ENCODE measurements at places on chromosomes 7 and 10.

- no peak for DNase-seq
These were observed 44.9 kb downstream of the INSYN2A start for GRCh38 chr10:127151541-127151940.

- DNase-seq = no peak
These were observed 6.6 kb upstream of the ZNF786 start for GRCh38 chr7:149097088-149097487.

GRCh38 chr10:108336836-108337235 is 1172.3 kb upstream of the SORCS1 start:
- no peak for DNase-seq

- no peak for DNase-seq
These were observed 71.6 kb downstream of the THSD7A start for GRCh38 chr7:11760372-11760771.

- no peak for DNase-seq
These were observed 30.6 kb downstream of the RASGEF1A start for GRCh38 chr10:43236176-43236850.

DNA sequence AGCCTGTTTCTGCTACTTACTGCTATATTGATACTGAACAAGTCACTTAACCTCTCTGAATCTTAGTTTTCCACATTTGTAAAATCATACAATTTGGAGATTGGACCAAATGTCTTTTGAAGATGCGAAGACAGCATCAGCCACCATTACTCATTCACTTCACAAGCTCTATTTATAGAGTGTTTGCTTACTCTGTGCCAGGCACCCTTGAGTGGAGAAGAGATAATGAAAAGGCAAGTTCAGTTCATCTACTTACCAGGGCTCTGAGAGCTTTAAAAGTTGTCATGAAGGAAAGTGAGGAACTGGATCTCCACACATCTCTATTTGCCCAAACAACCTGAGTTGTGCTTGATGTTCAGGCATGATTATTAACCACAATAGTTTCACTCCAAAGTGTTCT is 277.5 kb downstream of the CSTF2T start:
- DNase-seq = no peak

- no peak for DNase-seq
These were observed 240.6 kb upstream of the DGKB start for GRCh38 chr7:15143121-15143520.

- DNase-seq = no peak
These were observed 143.0 kb downstream of the PPP1R3A start for GRCh38 chr7:113775804-113776203.

- DNase-seq = no peak
These were observed 19.6 kb downstream of the CABCOCO1 start for GRCh38 chr10:61682323-61682722.

- no peak for DNase-seq
These were observed 178.1 kb downstream of the ARHGAP21 start for GRCh38 chr10:24545585-24545984.

DNA sequence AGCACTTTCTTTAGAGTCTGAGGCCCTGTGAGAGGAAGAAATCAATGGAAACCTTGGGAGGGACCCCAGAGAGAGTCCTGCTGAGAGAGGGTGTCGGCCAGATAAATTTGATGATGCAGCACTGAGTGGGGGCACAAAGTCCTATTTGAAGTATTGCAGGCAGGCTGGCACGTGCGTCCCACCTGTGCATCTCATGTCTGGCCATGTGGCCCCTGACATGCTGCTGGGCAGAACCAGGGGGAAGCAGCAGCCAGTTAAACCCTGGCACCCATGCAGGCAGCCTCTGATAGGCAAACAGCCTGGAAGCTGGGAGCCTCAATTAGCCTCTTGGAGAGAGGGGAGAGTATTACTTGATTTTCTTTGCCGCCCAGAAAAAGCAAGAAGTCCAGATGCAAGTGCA is 180.9 kb downstream of the PLXNA4 start:
- no peak for DNase-seq

GRCh38 chr7:9217204-9217603 is 783.8 kb downstream of the NXPH1 start:
- no peak for DNase-seq

DNA sequence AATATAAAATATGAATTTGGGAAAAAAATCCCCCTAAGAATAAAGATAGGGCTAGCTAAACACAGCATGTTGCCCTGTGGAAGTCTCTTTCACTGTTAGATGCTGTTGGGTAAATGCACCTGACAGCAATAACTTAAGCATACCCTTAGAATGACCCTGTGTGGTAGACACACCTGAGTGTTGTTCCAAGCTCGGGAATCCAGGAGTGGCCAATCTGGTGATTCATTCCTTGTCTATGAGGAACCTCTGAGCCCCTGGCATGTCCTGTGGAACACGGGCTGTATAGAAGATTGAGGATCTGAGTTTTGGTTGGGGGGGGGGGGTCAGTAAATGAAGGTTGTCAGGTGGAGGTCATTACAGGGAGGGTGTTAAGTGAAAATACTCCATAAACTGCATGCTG is 730.0 kb upstream of the IGFBP3 start:
- no peak for DNase-seq

DNA sequence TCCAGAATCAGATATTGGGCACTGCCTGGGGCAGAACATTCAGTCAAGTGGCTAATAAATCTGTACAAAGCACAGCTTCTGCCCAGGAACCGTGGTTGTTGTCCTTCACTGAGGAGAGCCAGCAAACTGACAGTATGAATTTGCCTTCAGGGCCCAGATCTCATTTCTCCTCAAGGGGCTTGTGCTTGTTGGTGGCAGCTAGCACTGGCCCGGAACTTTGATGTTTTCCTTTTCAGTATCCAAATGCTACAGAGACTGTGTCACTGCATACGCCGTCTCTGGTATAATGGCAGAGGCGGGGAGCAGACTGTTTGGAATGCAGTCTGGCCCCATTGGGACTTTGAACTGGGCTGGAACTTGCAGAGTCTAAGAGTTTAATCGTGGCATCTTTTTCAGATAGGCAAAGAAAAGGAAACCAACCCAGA is 30.4 kb upstream of the ADD3 start:
- DNase-seq = no peak

DNA sequence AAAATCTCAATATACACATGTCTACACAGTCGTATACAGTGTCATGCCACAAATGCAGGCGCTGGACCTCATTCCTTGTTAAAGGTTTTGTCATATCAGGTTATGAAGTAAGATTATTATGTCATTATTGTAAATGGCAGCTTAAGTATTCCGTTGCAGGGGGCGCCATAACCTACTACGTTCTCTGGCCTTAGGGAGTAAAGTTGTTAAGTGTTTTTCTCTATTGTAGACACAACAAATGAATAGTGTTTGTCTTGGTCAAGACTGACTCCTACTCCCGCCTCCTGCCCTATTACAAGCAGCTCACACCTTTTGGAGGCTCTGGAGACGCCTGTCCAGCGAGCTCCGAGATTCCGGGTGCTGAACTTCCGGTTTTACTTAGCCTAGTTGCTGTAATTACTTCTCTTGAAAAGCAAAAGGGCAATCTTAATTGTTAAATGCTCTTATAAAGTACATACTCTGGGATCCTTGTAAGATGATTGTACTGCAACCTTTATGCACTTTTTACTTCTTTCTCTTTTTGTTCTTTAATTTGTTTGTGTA is 994 bp downstream of the GATAD1 start:
- DNase-seq = peak; percentile 26

DNA sequence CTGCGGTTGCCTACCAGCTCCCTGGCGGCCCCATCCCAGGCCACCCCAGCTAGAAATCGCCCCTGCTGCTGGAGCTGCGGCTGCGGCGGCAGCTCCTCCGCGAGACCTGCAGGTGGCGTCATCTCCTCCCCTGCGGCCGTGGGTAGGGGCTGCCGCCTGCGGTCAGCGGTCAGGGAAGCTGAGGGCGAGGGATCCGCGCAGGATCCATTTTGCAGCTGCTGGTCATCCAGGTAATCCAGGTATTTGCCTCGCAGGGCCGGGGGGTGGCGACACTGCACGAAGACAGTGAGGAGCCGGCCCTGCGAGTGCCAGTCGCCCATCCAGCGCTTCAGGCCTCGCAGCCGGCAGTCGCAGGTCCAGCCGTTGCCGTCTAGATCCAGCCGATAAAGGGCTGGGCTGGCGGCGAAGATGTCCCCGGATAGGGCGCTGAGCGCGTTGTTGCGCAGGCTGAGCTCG is 1.5 kb downstream of the TRIL start:
- DNase-seq = no peak

- peak; percentile 68 for DNase-seq
These were observed at the start of gene STAMBPL1 for GRCh38 chr10:88879534-88880281. Gene STAMBPL1, plus strand, starts transcription at chr10:88880245. Its CDS starts 21,464 bp downstream, at chr10:88901709.

DNA sequence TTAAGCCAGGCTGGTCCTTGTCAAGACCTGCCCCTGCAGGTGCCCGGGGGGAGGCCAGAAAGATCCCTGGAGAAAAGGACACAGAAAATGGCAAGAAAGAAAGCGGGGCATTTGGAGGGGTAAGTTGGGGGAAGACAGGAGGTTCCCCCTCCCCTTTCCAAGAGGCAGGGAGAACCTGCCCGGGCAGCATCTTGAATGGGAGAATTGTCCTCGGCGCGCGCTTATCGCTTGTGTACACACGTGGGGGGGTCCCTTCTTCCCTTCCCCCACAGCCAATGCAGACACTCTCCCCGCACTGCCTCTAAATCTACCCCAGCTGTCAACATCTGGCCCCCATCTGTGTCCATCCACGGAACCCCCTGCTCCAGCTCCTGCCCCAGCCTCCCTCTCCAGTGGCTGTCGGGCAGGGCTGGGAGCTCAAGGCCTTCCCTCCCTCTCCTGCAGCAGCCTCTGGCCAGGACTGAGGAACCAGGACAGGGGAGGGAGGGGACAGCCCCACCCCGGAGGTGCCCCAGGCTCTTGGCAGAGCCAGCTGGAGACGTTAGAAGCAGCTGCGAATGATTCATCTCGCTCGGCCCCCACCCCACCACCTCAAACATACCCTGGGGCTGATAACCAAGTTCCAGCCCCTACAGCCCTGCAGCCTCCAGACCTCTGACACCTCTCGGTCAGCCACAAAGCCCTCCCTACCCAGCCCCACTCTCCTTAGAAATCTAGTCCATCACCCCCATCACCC is 25.3 kb downstream of the EPHB4 start:
- no peak for DNase-seq

- DNase-seq = no peak
These were observed 28.6 kb downstream of the CTTNBP2 start for GRCh38 chr7:117844678-117845077.

DNA sequence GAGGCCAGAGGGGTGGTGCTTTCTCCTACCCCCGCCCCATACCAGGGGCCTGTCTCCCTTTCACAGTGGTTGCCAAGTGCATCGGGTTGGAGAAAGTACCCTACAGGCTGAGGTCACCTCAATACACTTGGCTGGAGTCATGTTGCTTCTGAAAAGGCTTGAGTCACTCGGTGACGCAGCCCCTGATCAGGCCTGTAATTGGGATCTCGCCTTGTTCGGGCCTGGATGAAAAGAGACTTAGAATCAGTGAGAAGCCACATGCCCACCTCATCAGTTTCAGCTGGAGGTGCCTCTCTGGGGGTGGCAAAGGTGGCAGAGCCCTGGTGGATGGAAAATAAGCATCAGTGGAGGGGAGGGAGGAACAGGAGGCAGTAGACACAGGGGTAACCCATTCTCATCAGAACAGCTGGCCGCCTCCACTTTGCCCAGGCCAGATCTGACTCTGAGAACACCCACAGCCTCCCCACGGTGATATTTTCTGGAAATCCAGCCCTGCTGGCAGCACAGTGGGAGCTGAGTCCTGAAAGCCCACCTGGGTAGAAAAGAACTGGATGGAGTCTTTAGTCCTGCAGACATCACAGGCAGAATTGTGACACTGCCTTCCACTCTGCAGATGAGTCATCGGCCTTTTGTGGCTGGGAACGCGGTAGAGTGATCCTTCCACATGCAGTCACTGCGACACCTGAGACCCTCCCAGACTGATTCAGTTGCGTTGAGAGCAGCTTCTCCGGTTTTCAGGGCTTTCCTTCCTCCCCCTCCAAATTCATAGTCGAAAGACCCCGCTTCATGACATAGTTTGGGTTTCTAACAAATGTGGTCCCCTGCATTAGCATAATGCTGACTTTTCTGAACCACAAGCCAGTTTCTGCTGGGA is 108.0 kb downstream of the GRK5 start:
- no peak for DNase-seq

DNA sequence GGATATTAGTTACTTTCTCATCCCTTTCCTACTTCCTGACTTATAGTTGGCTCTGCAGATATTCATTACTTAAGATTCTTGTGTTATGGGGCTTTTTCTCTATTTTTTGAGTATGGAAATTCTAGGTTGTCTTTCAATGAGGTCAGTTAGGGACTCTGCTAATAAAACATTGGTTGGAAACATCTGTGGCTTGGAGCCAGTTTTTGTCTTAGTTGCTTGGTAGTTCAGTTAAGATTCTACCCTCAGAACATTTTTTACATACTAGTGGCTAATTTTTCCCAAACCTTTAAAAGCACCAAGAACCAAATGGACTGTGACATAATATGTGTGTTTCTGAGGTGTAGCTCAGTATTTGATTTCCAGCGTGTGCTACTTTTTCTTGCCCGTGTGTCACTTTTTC is 305.6 kb upstream of the FZD1 start:
- DNase-seq = no peak

DNA sequence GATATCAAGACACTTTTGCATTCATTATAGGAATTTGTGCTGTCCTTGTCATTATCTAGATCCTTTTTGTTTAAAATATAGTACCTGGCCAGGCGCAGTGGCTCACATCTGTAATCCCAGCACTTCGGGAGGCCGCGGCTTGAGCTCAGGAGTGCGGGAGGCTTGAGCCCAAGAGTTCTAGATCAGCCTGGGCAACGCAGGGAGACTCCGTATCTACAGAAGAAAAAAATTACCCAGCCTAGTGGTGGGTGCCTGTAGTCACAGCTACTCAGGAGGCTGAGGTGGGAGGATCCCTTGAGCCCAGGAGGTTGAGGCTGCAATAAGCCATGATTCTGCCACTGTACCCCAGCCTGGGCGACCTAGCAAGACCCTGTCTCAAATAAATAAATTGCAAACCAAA is 621 bp upstream of the MORN4 start:
- DNase-seq = no peak

DNA sequence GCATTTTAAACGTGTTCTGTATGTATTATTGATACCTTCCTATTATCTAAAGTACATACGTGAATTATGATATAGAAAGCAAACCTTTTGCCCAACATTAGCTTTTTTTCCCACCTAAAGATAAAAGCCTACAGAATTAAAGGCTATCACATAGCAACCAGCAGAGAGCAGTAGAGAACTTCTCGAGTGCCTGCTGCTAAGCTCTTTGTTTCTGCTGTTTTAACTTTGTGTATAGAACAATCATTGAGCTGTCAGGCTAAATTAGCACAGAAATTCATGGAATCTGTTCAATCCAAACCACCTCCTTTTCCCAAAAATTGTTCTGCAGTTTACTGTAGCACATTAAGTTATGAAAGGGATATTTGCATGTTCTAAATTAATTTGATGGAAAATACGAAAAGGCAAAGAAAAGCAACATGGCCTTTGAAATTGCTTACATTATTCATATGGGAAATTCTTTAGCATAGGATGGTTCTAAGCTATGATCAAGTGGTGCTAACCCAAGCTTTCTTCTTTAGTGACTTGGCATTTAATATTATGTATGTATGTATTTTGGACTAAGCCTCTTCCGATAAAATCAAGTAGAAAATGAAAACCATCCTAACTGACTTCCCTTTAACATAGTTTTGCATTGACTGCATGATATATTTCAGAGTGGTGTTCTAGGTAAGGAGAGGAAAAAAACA is 1288.5 kb downstream of the GATA3 start:
- no peak for DNase-seq

GRCh38 chr10:61189912-61190311 is 245.9 kb upstream of the RHOBTB1 start:
- no peak for DNase-seq

Measured in hypothalamus (tissue), 51 donors.